Thyroid gland (tissue), 4 donors: ENCODE measurements at places on chromosomes 1 and 21. TPM values are rescaled to one million over a fixed set of nuclear protein-coding genes. Genes with fewer than 3 reads are reported as not detected.

DNA sequence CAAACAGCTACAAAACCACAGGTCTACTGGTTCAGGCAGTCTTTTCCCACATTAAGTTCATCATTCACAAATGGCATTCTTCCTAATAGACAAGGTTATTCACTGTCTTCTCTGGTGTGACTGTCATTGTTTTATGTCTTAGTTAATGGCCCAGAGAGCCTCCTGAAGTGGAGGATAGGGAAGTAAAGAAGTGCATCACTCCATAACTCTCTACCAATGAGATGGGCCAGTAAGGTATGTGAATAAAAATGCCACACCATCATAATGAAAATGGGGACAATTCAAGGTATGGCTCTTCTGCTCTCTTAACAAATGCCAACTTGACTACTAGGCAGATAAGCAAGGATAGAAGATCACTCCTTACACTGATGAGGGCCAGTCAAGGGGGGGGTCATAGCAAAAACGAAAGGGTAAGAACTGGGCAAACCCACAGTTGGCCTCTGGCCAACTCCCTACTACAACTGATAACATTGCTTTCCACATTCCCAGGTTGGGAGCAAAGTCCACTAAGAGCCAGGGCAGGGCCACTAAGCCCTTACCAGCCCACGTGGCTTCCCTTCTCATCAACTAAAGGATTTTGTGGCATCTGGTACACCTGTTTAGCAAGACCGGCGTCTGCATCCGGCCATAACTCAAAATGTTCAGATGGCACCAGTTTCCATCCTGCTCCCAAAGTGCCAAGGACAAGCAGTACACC, 10.0 kb downstream of the PABPC4 start:
- DNase-seq: no peak

DNA sequence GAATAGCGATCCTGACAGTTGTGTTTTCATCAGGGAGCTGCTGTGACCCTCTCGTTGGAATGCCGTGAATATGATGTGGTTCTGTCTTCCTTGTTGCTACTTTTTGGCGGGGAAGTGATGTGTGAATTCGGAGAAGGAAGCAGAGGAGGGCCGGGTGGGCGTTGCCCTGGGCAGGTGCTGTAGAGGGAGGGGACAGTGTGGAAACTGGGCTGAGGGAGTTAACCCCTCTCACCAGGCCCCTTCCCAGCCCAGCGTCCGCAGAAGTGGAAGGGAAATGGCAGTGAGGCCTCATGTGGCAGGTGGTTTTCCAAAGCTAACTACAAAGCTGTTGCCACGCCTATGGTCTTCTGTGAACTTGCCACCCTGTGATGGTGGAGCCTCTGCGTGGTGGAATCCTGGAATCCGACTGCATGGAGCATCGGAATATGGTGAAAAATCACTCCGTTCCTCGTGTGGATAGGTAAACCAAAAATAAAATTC, 227.9 kb downstream of the DYRK1A start:
- no peak for DNase-seq

DNA sequence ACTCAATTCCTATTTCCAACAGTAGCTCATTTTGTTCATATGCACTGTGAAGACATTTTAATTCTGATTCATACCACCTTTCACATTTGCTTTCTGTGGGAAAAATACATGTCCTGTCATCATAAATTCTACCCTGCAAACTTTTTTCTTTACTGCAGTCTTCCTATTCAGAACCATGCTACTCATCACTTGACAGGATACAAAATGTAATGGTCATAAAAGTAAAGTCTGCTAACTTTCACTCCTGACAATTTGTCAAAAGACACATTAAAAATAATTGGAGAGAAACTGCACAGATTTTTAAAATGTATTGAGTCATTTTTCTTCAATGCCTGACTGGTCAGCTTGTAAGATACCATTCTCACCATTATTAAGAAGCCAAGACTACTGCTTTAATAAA, 1817.1 kb downstream of the BRINP3 start:
- no peak for DNase-seq

GRCh38 chr1:205612104-205612503, 19.7 kb downstream of the ELK4 start:
- no peak for DNase-seq

GRCh38 chr1:151047591-151047924, at the start of gene C1orf56:
C1orf56 (plus strand) TSS chr1:151047751; CDS start chr1:151047848, 97 bp downstream.
- peak; percentile 77 for DNase-seq

DNA sequence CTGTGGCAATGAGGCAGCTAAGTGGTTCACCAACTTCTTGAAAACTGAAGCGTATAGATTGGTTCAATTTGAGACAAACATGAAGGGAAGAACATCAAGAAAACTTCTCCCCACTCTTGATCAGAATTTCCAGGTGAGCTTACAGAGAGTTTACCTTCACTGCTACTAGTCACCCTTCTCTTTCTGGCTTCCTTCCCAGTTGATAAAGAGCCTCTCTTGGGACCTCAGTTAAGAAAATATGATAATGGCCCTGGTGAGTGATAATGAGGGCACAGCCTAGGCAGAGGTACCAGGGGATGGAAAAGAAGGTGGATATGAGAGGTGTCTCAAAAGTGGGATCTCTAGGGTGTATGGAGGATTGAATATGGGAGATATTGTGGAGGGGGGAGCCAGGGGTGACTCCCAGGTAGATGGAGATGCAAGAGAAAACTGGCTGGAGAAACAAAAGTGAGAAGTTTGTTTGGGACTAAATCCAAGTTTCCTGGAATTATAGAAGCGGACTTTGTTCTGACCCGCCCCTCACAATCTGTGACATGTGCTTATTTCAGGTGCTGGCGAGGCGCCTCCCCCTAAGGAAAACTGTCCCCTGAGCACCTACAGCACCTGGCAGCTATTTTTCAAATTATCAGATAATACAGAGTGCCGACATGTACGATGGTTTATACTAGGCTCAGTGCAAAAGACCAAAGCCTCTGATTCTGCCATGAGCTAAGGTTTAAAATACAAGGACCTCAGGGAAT, 13.7 kb downstream of the MTARC2 start:
- no peak for DNase-seq

DNA sequence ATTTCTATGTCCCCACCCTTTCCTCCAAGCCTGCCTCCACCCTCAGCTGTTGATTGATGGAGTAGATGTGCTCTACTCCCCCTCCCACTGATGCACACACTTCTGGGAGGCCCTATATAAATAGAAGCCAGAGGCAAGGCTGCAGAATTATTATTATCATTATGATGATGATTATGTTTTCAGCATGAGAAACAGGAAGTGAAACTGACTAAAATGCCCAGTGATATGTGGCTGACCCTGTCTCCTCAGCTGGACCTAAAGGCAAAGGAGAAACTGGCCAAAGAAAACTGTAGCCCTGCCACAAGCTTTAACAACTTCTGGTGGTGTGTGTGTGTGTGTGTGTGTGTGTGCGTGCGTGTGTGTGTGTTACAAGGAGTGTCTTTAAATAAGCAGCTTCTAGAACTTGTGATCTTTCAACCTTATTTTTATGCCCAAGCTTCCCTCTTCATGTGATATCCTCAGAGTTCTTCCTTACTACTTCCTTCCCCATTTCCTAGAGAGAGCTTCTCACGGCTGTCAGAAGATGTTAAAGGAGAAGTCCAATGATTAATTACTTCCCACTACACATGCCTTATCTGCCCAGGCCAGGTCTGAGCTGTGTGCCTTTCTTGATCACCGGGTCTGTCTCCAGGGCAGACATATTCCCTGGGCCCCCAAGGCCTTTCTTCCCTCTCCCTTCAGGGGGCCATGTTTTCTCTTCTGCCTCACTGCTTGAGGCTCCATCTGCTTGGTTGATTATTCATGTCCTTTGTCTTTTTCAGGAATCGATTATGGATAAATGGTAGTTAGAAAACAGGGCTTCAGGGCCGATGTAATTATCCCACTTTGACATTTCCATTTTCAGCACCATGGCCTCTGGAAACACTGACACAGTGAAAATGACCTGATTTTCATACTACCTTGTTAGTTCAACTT, 11.6 kb upstream of the MAPKAPK2 start:
- DNase-seq: no peak

GRCh38 chr1:22711591-22712501, 1.2 kb downstream of the EPHB2 start:
- DNase-seq: peak; percentile 20

DNA sequence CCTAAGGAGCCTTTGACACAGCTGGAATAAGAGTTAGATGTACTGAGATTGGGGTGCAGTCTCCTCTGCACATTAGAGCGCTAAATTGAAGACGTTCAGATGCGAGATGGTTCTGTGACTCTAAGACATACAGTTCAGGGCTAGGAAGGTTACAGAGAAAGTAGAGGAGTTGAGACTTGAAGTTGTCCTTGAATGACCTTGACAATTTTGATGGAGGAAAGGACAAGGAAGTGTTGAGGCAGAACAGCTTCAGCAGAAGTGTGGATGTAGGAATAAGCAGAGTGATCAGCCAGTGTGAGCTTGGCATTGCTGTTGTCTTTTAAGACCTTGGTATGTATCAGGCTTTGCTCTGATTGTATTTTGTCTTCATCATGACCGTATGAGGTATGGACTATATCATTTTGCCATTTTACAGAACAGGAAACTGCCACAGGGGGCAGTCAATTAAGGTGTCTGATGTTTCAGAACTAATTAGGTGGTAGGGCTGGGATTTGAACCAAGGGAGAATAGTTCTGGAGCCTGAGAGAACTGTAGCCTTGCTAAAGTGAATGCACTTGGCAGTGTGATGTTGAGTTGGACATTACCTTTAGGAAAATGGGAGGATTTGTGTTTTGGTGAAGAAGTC, 9.2 kb downstream of the TTF2 start:
- no peak for DNase-seq

- DNase-seq: no peak
Measured at GRCh38 chr1:25805863-25806225, 5.9 kb downstream of the SELENON start.

DNA sequence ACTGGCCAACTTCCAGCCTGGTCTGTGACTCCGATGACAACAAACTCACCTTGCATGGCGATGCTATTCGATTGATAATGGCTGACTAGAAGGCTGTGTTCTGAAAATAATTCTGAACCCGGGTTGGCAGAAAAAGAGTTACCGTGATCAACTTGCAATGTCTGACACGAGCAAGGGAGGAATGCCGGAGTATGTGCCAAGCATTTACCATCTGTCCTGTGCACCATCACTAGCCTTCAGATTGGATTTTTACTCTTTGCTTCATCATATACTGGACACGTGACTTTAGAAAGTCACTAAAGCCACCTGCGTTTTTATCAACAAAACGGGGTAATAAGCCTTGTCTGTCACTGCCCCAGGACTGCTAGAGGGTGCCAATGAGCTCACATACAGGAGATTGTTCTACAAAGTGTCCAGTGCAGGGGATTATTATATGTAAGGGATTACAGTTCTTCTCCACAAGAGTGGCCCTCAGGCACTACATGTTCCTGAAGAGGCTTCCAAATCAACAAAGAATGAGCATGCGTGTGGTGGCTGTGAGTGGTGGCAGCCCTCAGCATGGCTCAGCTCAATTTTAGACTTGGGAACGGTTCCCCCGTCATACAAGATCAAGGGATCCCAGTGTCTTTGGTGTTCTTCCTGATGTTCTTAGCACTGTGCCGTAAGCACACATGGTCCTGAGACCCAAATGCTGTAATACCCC, 35.8 kb downstream of the SSBP3 start:
- no peak for DNase-seq

GRCh38 chr1:206715552-206716158, 30.9 kb downstream of the MAPKAPK2 start:
- DNase-seq: no peak

GRCh38 chr1:180560868-180561600, 2.3 kb downstream of the OVAAL start:
- DNase-seq: no peak

Gene AGRN
- total RNA-seq: 147 TPM

Gene TMEM51
- 12.0 TPM for total RNA-seq

Gene FCAMR
- not detected for total RNA-seq

Gene KRTAP12-2
- total RNA-seq: not detected

Gene OR2L3
- 0.13 TPM for total RNA-seq

Gene RUNX1
- total RNA-seq: 18.7 TPM
